ENCODE measurements at places on chromosomes 7 and 10.

- DNase-seq = no peak
These were observed 58.9 kb downstream of the HIPK2 start for GRCh38 chr7:139718859-139719258.

GRCh38 chr10:33716501-33717267, 382.2 kb upstream of the NRP1 start:
- DNase-seq = no peak

- no peak for DNase-seq
These were observed 166.0 kb upstream of the ZMIZ1 start for GRCh38 chr10:78902815-78903214.

GRCh38 chr10:7948371-7949000, 106.0 kb upstream of the GATA3 start:
- DNase-seq = no peak

DNA sequence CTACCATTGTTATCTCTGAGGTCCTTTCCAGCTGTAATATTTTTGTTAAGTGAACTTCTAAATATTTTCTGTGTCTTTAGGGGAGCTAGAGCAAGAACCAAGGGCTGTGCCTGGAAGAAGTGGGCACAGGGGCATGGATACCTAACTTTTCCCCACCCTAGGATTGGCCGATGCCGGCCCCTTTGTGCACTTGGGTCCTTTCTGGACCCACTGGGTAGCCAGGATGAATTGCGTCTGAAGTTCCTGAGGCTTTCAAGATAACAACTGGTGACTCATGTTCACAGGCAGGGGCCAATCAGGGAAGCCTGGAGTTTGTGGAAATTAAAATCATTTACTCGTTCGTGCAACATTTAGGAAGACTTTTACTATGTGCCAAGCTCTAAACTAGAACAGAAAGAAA, 758 bp downstream of the DPCD start:
- DNase-seq = no peak

GRCh38 chr10:68666280-68666760, 54.7 kb upstream of the CCAR1 start:
- DNase-seq = no peak

- DNase-seq = no peak
These were observed 65.2 kb upstream of the ITPRID1 start for GRCh38 chr7:31448649-31449048.
